Nucleus accumbens (tissue), 56 donors: ENCODE measurements at places on chromosomes 12 and 14.

GRCh38 chr12:67893022-67893580, 96.1 kb upstream of the IFNG-AS1 start:
- no peak for DNase-seq

GRCh38 chr12:102512523-102512922, 32.2 kb upstream of the IGF1 start:
- DNase-seq: no peak

DNA sequence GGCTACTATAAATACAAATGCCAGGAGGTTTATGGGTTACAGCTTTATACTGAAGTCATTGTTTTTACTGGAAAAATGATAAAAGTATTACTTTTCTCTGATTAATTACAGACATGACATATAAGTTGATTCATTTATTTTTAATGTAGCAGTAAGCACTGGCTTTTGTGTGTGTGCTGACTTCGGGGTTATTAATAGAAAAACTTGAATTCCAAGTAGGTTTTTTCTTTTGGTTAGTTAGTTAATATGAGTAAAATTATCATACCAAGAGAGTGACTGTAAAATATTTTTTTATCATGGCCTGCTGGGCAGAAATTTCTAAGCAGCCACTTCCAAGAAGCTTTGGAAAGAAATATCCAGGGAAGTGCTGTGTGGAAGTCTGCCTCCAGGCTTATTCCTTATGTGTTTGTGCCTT, 56.4 kb downstream of the IFT81 start:
- no peak for DNase-seq

GRCh38 chr12:59937148-59937547, 341.3 kb downstream of the SLC16A7 start:
- DNase-seq: no peak

DNA sequence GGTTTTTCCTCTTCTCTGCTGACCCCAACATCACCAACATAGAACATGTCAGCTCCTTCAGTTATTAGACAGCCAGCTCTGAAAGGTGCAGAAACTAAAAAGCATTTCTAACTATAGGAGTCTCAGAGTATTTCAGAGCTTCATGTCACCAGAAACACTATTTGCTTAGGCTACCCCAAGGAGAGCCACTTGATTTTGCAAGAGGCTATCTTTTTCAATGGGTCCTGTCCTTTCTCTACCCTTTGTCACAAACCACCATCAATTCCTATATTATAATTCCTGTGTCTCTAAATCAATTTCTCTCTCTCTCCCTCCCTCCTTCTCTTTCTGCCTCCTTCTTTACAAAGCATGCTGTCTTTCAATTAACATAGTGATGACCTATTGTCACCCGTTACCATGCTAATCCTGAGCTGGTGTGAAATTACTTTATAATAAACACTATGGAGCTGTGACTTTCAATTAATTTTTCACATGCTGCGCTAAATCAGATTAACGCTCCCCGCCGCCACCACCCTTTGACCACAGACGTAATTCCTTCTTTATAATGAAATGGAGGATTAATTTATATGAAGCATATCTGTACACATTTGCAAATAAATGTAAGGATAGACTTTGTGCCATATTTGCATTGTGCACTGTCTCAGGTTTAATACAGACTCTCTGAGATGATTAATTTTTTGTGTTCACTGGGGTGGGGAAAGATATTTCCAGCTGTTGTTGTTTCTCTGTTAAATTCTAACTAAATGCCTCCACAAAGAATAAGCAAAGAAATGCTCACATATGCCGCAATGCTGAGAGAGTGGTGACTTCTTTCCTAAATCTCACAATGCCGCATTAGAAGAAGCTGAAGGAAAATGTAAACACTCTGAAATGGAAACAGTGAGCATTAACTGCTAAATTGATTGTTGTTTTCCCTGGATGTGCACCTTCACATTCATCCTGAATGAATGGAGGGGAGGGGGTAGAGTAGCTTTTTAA, 418.6 kb downstream of the PDZRN4 start:
- no peak for DNase-seq

DNA sequence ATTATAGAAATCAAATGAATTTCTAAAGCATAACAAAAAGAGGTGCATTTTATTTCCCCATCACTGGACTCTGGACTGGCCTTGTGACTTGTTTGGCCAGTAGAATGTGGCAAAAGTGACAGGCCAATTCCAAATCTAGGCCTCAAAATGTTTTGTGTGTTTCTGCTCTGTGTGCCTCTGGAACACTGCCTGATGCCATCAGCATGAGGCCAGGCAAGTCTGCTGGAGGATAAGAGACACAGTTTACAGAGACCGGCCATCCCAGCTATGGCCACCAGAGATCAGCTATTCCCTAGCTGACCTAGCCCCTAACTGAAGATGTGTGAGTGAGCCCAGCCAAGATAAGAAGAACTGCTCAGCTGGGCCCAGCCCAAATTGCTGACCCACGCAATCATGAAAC, 32.9 kb downstream of the ASCL1 start:
- no peak for DNase-seq

DNA sequence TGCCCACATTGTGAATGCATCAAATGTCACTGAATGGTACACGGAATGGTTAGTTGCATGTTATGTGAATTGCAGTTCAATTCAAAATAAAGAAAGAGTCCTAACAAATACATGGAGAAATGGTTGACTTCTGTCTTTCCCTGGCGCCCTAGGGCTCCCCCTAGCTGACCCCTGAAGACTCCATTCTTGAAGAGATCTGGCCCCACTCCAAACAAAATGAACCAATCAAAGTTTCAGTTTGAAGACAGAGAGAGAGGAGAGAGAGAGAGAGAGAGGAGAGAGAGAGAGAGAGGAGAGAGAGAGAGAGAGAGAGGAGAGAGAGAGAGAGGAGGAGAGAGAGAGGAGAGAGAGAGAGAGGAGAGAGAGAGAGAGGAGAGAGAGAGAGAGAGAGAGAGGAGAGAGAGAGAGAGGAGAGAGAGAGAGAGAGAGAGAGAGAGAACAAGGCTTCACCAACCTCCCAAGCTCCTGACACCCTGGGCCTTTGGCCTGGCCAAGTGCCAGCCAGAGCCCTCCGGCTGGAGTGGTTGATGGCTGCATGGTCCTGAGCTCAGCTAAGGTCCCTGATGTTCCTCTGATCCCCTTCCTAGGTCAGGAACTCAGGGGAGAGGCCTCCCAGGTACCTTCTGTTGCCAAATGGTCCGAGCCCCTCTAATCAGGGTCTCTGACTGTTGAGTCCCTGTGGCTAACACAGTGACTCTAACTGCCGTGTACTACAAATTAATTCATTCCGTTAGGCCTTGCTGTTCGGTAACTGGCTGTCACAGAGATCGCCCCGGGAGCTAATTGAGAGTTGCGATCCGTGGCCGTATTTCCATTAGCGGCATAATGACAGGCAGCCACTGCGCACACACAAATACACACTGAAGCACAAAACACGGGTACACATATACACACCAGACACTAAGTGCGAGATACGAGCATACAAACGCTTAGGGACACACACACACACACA, 188.8 kb downstream of the ESRRB start:
- no peak for DNase-seq
